Fibroblast of the aortic adventitia (primary cell): ENCODE measurements at places on chromosomes 2 and 18. TPM values are rescaled to one million over a fixed set of nuclear protein-coding genes. Genes with fewer than 3 reads are reported as not detected.
A peak's percentile ranks its signal among the peaks of the same experiment; 100 is the strongest.

- peak; percentile 38 for DNase-seq
Measured at GRCh38 chr2:74199871-74200305, 1.5 kb downstream of the MTHFD2 start.

- no peak for DNase-seq
Measured at GRCh38 chr2:176745543-176746200, 466.9 kb upstream of the HNRNPA3 start.

Gene RESP18
- not detected in 2 replicates for total RNA-seq

Gene MDH1B
- 0.81 and 15.1 TPM in 2 replicates for total RNA-seq

- no peak for DNase-seq
Measured at GRCh38 chr2:210461401-210461800, 15.2 kb downstream of the LANCL1 start.

DNA sequence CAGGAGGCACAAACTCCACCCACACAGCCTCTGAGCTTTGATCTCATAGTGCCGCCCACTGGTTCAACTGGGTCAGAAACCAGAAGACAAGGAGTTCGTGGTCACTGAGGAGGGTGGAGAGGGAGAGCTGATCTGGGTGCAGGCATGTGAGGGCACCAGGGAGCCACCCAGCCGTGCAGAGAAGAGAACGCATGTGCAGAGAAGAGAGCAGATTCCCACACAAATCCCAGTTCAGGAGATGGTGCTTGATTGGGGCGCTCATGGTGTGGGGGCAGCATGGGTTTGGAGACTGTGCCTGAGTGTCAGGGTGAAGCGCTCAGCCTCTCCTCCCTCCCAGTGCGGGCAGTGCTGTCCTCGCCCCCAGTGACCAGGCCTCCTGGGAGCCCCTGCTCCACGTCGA is 375.2 kb upstream of the MYT1L start:
- no peak for DNase-seq

Gene DCDC2C
- total RNA-seq, result not detected in 2 replicates

GRCh38 chr2:95539290-95539689 is 52.5 kb upstream of the TRIM43 start:
- DNase-seq, result no peak

- DNase-seq, result no peak
Measured at GRCh38 chr2:101012054-101012705, 10.1 kb downstream of the RPL31 start.

DNA sequence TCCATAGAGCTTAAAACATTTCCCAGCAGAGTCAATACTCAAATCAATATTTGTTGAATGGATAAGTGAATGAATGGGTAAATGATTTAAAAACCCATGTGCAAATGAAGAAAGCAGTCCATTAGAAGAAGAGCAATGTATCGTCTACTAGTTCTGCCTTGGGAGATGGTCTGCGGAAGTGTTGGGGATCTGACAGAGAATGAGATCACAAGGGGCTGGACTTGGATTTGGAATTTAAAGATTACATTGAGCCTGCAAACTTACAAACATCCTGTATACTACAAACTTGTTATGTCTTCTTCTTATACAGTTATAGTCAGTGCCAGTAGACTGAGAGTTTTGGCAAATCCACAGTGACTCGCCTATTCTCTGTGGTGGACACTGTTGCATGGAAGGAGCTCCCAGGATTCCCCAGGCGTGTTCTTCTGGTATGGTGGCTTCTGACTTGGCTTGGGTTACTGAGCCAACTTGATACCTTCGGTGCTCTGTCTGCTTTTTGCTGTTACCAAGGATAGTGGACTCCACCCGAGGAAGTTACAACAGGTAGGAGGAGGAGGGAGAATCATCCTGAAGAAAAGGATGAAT is 163.3 kb upstream of the SERPINE2 start:
- DNase-seq, result no peak

GRCh38 chr2:65357095-65357958 is 75.1 kb downstream of the SPRED2 start:
- DNase-seq, result no peak

DNA sequence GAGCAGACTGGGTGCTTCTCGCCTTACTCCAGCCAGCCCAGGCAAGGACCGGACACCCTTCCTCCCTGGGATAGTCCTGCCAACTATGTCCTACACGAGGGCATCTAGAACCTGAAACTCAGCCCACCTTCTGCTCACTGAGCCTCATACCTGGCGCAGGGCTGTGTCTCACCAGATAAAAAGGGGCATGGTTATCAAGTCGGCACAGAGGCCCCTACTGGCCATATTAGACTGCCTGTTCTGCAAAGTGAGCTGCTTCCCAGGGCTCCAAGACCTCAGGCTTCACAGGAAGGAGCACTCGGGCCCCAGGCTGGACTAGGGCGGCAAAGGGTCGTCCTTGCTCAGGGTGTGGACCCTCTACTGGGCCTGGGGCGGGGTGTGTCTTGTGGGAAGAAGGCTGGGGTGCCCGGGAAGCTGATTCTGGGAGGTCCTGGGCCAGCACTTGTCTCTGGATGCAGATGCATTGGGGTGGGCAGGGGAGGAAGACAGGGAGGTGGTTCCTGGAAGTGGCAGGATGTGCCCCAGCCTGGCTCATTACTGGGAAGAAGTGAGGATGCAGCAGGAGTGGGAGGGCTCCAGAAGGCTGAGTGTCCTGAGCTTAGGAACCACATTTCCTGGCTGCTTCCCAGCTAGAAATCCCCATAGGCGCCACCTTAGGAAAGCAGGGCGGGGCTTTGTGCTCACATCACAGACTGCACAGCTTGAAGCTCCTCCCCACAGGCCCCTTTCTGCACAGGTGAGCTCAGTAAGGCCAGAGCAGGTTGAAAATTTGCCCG is 19.6 kb downstream of the EHD3 start:
- DNase-seq, result no peak

DNA sequence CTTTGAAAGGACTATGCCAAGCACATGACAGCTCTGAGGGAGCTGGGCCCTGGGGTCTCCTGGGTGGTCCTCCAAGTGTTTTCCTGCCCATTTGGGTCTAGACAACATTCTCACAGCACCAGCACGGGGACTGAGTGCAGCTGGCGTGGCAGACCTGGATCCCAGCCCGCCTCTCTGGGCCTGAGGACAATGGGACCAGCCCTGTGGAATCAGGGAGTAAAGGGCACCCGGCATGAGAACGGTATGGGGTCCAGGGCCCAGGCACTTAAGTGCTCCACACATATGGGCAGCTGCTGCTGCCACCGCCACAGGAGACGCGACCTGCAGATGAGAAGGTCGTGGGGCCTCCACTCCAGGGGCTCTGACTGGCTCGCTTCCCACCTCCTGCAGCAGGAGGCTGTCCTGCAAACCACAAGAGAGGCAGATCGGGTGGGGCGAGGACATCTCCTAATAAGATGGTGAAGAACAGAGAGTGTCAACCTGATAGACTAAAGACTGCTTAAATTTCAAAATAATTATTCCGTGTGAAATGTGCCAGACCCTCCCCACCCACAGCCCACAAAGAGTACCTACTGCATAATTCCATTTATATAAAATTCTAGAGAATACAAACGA is 46.3 kb downstream of the FAM178B start:
- DNase-seq, result no peak

GRCh38 chr2:203432811-203433210 is 102.3 kb downstream of the RAPH1 start:
- DNase-seq, result no peak

Gene IL1F10
- not detected in 2 replicates for total RNA-seq

Gene AFF3
- 4.2 TPM in 1 of 2 replicates, not detected in the other for total RNA-seq

GRCh38 chr2:189442468-189442867 is 1.2 kb downstream of the WDR75 start:
- no peak for DNase-seq
